ENCODE measurements at places on chromosomes 11 and 22.

DNA sequence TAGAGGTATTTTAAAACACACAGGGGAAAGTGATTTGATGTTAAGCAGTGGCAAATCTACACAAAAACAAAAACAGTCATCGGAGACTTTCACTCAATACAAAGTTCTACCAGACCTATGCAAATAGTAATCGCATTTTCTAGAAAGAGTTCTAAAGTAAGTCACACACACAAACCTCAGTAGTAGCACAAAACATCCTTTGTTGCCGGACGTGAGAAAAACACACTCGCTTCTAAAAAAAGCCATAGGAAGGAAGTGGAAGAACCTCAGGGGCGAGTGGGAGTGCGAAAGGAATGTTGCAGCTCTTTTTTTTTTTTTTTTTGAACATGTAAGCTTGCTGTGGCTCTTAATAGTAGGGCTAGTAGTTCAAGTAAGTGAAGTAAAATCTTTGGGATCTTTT is 88.9 kb downstream of the MAML2 start:
- no peak for DNase-seq

GRCh38 chr22:20319041-20319744 is 667 bp downstream of the DGCR6L start:
- DNase-seq = no peak

DNA sequence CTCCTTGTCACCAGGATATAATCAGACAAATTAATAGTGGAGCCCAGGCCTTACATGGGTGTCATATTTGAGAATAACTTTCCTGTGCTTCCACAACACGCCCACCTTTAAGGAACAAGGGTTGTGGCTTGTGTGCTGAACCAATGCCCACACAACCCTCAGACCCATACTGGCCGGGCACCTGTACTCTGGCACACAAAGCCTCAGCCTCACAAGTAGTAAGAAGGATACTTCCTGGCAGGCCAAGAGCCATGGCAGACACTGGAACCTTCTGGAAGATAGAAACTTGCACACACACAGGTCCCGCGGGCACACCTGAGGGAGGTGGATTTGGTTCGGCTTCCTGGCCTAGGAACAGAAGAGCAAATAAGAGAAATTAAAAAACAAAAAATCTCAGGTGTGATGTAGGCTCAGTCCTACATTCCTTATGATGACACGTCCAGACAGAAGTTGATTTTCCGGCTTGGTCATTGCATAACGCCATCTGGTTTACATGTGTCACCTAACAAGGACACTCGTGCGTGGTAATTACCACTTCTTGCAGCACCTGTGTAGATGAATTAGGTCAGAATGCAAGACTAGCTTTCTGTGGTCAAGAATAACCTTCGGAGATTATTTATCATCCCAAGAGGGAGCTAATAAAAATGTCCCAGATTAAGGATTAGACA is 5.8 kb upstream of the BRD1 start:
- DNase-seq = no peak

GRCh38 chr22:35400501-35400790 is 506 bp downstream of the MCM5 start:
- DNase-seq = no peak

GRCh38 chr11:44179173-44179572 is 83.7 kb downstream of the EXT2 start:
- no peak for DNase-seq

GRCh38 chr11:10824888-10825287 is 16.2 kb upstream of the EIF4G2 start:
- no peak for DNase-seq

DNA sequence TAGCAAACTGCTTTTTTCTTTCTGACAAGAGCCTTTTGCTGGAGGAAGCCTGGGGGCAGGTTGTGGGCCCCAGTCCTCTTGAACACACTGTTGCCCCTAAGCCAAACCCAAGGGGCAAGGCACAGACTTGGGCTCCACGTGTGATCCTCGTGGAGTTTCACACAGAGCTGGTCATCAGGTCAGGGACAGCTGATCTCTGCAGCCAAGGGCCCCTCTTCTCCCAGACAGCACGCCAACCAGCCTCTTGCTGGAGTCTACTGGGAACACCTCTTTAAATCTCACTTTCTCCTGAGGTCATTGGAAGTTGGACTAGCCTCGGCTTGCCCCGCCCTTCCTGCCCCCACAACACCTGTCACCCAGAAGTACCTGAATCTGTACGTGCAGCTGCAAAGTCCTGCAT is 39.8 kb downstream of the C11orf58 start:
- DNase-seq = no peak

- DNase-seq = no peak
Observed at GRCh38 chr11:85749884-85750283, 61.1 kb downstream of the SYTL2 start.
